Activated CD4-positive, CD25-positive, alpha-beta regulatory T cell treated with anti-CD3 and anti-CD28 coated beads, Interleukin-2, amount 50 U/mL, for 24 hours (primary cell): ENCODE measurements at places on chromosomes 7 and 10.

DNA sequence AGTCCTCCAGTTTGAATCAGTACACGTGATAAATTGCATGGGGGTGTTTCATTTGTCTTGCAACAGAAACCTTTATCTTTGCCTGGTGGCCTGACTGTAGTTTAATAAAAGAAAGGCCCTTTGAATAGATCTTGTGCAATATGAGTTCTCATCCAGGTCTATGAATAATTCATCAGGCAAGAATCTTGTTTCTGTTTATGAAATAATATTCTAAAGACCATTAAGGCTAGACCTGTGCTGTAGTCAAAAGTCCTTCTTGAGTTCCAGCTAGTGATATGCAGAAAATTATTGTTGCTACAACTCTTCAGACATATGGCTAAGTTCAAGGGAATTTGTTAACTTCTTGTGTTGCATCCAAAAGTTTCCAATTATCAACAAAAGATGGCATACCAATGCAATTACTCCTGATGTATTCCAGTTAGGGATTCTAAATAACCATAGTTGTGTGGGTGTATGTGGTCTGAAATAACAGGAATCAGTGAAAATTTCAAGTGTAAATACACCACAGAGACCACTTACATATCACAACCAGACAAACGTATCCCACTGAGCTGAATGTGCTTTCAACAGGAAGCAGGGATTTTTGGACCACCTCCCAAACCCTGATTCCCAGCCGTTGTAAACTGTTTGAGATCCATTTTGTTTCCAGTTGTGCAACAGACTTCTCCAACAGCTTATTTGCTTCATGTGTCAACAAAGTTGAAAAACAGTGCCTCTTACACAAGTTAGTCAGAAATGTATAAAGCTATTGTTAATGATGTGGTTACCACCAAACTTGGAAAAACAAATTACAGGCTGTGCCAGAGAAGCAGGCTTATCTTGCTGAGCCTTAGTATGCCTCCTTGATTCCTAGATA, 54.7 kb upstream of the BICC1 start:
- ATAC-seq: no peak

DNA sequence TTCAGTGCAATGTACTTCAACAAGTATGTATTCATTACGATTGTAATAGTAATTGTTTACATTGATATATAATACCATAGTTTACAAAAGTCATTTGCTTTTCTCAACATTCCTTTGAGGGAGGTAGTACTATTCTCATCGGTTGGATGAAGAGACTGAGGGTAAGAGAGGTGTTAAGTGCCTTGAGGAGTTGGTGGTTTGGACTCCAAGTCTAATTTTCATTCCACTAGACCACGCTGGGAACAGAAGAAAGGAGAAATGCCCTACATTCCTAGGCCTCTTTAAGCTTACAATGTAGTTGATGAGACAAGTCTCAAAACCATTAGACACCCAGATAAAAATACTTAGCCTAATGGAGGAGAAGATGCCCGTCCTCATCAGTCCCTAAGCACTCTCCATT, 28.6 kb downstream of the CDK1 start:
- ATAC-seq: no peak

DNA sequence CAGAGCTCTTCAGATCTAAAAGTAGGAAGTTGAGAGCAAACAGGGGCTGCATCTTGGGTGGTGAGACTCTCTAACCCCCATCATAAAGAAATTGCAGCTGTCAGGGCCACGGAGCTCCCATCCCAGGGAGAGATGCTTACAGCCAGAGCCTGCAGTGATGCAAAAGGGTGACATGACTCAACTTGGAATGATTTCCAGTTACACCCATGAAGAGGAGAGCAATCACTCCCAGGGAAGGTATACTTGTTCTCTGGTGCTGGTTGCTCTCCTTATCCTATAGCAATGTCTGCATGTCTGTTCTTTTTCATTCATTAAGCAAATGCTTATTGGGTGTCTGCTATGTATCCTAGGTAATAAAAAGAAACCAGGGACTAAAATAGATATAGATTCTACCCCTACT, 228.0 kb downstream of the RAB11FIP2 start:
- ATAC-seq: no peak

DNA sequence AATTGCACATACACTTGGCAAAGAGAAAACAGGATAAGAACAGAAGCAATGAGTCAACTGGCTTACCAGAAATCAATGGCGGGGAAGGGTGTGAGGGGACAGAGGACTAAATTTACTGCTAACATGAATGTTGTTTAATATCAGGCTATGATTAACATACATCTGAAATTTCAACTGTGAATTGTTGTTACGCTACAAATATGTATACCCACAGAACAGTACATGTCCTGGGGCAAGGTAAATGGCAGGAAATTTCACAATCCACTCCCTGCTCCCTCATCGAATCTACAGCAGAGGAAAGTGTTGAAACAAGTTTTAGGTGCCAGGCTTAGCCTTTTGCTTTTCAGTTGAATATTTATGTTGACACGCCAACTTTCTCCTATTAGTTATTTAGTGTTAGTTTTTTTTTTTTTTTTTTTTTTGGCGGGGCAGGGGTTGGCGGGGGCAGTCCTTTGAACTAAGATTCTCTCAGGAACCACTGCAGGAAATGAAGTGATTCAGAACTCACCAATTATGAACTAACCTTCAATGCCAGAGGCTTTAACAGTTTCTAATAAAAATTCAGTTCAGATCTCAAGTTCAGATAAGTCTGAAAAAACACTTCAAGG, 99.0 kb downstream of the UBE2H start:
- ATAC-seq: no peak
